CD4-positive, alpha-beta memory T cell (primary cell): ENCODE measurements at places on chromosomes 3 and 15.

GRCh38 chr15:43927203-43927602 is 100.4 kb downstream of the WDR76 start:
- no peak for DNase-seq

- no peak for DNase-seq
Measured at GRCh38 chr3:30581982-30582381, 24.4 kb upstream of the TGFBR2 start.

DNA sequence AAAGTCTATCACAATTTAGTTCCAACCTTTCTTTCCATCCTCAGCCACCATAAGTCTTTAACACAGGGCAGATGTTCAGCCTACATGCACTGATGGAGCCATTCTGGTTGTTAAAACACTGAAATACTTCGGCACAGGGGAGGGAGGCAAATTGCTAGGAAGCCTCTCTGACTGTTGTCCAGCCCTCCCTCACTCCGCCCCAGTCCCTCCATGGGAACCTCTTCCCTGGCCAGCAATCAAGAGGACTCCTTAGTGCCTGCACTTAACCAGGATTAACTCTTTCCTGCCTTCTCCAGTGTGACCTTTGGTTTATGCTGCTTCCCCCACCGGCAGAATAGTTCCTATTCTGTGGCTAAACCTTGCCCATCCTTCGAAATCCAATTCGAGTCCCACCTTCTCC is 47.0 kb upstream of the USP3 start:
- DNase-seq, result no peak

GRCh38 chr15:60928210-60928609 is 300.9 kb downstream of the RORA start:
- DNase-seq, result no peak

GRCh38 chr3:160941885-160942494 is 163.2 kb downstream of the B3GALNT1 start:
- DNase-seq, result peak; percentile 65

- DNase-seq, result no peak
Measured at GRCh38 chr15:40437752-40438687, 2.7 kb upstream of the BAHD1 start.

DNA sequence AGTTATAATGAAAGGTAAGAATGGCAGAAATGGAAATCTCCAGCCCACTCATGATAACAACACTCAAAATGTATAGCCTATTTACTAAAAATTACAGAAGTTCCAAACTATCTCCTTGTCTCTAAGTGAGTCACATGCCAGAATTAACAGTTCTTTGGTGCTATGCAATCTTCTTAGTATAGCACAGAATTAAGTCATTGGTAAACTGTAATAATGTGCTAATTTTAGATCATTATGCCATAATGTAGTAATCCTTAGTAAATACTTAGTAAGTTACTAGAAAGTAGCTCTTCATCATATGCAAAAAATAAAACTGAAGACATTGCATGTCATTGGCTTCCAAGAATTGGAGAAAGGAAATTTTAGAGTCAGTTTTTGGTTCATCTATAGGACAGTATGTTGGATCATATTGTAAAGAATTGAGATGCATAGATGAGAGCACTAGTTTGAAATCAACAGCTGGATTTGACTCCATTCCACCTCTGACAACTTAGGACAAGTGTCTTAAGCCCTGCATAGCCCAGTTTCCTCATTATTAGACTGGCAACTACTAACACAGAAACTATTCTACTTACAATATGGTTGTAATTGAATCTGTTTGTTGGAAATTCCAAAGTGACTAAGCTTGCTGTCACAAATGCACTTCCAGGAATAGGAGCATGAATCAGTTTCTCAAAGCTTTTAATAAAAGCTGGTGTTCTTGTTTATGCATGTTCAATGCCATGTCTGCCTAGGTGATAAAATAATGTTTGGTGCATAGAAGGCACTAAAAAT is 40.1 kb upstream of the CD47 start:
- DNase-seq, result no peak

GRCh38 chr3:104960579-104960978 is 406.1 kb upstream of the ALCAM start:
- no peak for DNase-seq

DNA sequence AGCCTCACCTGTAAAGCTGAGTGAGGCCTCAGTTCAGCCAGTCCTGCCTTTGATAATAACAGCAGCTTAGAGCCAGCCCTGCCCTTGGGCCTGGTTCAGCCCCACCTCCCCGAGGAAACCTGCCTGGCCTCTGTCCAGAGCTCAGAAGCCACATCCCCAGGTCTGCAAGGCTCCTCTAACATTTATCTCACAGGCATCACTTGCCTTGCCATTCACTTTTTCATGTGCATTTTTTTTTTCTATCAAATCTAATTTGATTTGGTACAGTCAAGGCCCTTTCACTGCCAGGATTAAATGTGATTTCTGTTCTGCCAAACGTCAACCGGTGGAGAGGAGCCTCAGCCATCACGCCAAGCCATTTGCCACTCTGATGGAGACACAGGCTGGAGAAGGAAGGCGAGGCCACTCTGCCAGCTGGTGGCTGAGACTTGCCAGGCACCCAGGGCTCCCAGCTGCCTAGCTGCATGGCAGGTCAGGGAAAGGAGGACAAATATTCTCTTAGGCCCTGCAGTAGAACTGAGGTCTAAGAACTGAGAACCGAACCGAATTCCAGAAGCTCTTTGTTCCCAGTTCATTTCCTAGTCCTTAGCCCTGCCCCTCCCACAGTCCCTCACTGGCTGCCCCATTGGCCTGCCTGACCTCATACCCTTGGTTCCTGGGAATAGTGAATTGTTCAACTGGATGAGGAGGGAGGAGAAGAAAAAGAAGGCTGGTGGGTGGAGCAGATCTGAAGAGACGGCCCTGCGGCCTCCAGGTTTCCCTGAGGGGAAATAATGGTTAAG is 76.4 kb downstream of the SPSB4 start:
- DNase-seq, result no peak

DNA sequence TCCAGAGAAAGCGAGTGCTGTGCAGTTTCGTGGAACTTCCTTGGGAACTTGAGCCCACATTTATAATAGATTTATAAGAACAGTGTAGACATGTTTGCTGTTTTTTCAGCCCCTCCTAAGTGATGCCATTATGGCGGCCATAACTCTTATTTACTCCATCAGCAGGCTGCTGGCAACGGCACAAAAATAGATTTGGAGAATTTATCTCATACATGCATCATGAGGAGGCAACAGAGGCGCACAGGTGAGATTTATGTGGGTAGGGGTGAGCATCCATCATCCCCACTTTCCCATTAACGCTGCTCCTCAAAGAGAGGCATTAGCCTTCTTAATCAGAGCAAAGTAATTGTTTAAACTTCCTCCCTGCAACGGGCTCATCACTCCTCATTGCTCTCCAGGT is 182.5 kb downstream of the RAB11A start:
- DNase-seq, result no peak

DNA sequence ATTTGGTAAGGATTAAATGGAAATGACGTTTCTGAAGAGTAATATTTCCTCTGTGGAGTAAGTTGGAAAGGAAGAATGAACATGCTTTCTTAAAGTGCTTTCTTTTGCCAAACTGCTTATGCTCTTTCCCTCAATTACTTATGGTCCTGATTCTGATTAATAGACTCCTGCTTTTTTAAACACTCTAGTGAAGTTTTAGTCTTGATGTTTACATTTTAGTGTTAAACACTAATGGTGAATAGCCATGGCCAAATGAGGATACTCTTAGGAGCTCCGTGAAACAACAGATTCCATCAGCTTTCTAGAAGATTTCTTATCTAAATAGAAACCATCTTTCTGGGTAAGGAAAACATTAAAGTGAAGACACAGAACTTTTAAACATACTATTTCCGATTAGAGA is 117.6 kb downstream of the P3H2 start:
- no peak for DNase-seq

GRCh38 chr15:65460741-65461347 is 38.1 kb upstream of the IGDCC4 start:
- DNase-seq, result no peak

DNA sequence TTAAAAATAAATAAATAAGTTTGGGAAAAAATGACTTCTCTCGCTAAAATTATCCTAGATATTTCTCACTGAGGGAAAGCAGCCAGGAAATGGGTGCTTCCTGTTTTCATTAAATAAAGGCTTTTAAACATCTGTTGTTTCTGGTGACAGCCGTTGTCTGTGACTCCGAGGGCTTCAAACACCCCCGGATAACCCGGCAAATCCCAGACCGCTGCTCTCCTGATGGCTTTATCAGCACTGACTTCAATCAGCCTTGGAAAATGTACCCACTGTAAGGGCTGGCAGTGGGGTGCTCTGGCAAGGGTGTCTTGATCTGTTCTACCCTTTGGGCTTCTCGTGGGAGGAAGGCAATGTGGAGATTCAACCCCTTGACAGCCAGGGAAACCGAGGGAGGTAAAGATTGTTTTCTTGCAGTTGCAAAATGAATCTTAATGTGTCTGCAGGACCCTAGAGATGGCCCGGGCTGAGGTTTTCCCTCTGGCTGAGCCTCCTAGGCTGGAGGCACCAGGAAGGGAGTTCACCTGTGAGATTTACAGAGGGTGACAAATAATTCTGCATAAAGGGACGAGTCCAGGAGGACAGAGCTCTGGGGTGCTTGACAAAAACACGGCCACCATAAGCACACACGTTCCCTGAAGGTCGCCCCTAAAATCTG is 33.6 kb upstream of the SEC13 start:
- no peak for DNase-seq

GRCh38 chr15:49644364-49644794 is 23.5 kb downstream of the DTWD1 start:
- no peak for DNase-seq

DNA sequence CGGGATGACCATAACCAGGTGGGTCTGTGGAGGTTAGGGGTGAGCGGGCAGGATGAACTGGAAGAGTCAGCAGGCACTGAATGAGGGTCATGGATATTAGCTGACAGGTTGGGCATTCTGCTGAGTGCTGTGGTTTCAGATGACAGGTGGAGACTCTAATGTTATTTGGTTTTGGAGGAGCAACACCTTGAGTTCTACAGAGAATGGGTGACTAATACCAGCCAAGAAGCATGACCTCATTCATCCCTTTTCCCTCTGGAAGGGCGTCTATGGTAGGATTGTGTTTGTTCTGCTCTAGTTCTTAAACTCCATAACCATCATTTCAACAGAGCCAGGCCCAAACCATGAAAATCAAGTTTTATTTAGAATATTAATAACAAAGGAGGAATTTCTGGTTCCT is 550.7 kb upstream of the LMCD1 start:
- DNase-seq, result no peak

DNA sequence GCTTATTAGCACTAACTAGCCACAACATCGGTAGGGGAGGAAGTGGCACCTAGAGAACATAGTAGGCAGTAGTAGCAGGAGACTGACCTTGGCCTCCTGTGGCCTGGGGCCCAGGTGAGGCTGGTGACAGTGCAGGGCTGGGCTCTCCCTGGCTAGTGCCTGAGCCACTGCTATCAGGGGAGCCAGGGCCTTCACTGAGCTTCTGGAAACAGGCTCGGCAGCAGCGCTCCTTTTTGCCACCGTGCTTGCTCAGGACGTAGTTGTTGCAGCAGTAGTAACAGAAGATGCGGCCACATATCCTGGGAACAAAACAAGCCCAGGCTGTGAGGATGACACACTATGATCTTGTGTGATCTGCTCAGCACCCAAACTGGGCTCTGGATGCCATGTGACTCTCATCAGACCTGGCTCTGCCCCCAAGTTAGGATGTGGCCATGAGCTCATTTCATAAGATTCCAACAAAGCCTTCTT is 15.1 kb downstream of the CXCR6 start:
- no peak for DNase-seq

DNA sequence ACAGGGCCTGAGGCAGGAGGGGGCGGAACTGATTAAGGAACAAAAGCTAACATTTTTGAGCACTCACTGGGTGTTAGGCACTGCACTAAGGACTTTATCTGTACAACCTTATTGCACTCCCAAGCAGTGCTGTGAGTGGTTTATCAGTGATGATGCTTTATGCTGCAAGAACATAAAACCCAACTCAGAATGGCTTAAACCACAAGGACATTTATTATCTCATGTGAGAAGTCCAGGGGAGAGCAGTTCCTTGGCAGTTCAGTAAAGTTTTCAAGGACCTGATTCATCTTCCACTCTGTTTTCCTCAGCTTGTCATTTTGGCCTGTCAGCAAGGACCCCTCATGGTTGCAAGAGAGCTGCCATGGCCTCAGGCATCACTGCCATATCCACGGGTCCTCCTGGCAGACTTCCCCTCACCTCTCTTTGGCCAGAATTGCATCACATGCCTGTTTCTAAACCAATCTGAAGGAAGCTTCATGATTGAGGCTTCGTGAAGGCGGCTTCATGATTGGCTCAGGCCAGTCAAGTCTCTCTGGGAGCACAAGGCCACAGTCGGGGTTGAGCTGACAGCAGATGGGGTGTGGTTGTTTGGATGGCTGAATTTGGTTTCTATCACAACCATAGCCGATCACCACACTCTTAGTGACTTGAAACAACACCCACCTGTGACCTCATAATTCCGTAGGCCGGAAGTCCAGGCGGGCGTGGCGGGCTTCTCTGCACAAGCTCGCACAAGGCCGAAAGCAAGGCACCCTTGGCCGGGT is 15.8 kb downstream of the EFCC1 start:
- DNase-seq, result peak; percentile 52

DNA sequence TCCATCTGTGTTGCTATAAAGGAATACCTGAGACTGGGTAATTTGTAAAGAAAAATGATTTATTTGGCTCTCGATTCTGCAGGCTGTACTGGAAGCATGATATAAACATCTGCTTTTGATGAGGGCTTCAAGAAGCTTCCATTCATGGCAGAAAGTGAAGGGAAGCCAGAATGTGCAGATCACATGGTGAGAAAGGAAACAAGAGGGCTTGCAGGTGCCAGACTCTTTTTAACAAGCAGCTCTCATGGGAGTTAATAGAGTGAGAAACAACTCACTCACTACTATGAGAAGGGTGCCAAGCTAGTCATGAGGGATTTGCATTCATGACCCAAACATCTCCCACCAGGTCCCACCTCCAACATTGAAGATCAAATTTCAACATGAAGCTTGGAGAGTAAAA is 247.2 kb downstream of the ZIC4 start:
- DNase-seq, result no peak

- DNase-seq, result no peak
Measured at GRCh38 chr3:56415652-56416051, 52.6 kb downstream of the ERC2 start.

DNA sequence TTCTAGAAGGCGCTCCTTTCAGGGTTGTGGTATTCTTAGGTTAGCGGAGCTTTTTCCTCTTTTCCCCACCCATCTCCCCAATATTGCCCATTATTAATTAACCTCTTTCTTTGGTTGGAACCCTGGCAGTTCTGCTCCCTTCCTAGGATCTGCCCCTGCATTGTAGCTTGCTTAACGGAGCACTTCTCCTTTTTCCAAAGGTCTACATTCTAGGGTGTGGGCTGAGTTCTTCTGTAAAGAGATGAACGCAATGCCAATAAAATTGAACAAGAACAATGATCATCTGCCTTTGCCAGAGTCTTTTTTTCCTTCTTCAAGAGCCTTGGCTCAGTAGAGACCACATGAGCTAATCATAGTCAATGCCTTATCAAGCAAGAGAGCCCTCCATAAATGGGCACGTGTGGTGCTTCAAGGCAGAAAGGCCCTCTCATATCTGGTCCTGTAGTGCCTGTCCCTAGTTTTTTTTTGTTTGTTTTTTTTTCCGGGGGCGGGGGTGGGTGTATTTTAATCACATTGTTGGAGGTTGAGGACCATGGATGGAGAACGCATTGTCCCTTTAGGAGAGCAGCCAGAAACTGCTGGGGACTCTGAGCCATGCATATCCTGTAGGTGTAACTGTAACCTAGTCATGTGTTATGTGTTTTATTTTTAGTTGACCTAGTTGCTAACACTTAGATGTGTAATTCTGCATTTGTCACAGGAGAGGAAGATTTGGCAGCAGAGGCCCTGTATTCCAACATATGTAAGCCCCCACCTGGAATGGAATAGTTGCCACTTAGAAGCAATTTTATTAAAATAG is 64.7 kb upstream of the ACAD9 start:
- DNase-seq, result no peak
